ENCODE measurements at places on chromosomes 5 and 9.

GRCh38 chr5:139574641-139575312 lies 13.6 kb downstream of the UBE2D2 start:
- DNase-seq = no peak

- no peak for DNase-seq
Measured at GRCh38 chr9:79382458-79382857, 189.3 kb upstream of the TLE4 start.

GRCh38 chr5:179311581-179311980 lies 33.7 kb downstream of the ADAMTS2 start:
- no peak for DNase-seq

DNA sequence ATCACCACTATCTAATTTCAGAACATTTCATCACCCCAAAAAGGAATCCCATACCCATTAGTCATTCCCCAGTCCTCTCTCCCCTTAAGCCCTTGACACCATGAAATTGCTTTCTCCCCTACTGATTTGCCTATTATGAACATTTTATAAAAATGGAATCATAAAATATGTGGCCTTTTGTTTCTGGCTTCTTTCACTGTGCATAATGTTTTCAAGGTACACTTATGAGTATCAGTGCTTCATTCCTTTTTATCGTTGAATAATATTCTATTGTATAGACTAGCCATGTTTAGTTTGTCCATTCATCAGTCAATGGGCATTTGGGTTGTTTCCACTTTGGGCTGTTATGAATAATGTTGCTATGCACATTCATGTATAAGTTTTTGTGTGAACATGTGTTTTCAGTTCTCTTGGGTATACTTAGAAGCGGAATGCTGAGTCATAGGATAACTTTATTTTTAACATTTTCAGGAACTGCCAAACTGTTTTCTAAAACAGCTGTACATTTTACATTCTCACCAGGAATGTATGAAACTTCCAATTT lies 40.4 kb upstream of the FGF1 start:
- DNase-seq = peak; percentile 77

DNA sequence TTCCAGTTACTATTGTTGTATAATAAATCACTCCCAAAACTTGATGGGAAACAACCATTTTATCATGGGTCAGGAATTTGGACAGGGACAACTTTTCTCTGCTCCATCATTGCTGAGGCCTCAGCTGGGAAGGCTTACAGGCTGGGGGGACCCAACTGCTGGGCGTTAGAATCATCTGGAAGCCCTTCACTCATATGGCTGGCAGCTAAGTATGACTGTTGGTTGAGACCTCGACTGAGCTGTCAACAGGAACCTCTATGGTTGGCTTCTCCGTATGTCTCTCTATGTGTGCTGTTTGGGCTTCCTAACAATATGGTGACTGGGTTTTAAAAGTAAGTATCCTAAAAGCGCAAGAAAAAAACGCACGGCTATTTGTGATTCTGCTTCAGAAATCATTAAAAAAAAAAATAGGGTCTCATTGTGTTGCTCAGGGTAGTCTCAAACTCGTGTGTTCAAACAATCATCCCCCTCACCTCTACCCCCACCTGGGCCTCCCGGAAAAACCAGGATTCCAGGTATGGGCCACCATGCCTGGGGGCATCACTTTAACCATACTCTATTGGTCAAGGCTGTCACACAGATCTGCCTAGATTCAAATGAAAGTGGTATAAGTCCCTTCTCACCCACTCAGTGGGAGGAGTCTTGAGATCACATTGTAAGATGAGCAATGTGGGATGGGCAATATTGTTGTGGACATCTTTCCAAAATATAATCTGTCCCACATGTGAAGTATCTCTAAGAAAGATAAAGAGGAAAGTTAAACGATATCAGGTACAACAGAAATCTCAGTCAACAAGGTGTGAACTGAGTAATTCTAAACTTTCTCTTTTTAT lies 15.2 kb downstream of the FNBP1 start:
- DNase-seq = no peak

- no peak for DNase-seq
Measured at GRCh38 chr5:91186101-91186500, 197.0 kb downstream of the ARRDC3 start.

- no peak for DNase-seq
Measured at GRCh38 chr5:14151416-14151815, 8.3 kb downstream of the TRIO start.

DNA sequence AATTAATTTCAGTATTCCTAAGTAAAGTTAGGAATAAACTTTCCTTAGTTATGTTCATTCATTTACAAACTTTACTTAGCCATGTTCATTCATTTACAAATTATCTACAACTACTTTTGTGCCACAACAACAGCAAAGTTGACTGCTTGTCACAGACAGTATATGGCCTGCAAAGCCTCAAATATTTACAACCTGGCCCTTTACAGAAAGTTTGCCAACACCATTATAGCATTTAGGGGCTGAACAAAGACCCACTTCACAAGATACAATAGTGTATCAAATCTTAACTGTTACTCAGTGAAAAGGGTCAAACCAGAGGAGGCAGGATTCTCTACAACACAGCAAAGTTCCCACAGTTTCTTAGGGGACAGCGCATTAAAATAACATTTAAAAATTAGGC lies 9.7 kb upstream of the OTULINL start:
- DNase-seq = no peak

Measured in BJ (cell line).